Stimulated activated CD8-positive, alpha-beta memory T cell treated with anti-CD3 and anti-CD28 coated beads, Interleukin-15, amount 100 ng/mL, for 48 hours (primary cell): ENCODE measurements at places on chromosomes 4 and X.

DNA sequence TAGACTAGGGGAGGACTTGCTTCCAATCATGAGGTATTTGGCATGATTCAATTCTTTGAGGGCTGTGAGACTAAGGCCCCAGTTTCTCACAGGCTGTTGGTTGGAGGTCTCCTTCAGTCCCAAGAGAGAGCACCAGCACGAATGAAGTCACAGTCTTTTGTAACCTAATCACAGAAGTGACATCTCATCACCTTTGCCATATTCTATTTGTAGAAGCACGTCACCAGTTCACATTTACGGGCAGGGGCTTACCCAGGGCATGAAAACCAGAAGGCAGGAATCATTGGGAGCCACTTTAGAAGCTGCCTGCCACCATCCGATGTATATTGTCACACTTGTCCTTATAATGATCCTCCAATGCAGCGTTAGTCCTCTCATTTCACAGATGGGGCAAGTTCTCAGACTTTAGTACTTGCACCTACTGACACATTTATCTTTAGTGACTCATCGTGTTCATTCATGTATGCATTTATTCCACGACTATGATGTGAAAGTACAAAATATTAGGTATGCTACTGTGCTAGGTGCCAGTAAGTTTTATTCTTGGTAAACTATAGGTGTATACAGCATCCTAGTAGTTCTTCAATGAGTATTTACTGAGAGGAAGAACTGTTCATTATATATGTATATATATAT, 163.8 kb upstream of the PGRMC2 start:
- no peak for DNase-seq

DNA sequence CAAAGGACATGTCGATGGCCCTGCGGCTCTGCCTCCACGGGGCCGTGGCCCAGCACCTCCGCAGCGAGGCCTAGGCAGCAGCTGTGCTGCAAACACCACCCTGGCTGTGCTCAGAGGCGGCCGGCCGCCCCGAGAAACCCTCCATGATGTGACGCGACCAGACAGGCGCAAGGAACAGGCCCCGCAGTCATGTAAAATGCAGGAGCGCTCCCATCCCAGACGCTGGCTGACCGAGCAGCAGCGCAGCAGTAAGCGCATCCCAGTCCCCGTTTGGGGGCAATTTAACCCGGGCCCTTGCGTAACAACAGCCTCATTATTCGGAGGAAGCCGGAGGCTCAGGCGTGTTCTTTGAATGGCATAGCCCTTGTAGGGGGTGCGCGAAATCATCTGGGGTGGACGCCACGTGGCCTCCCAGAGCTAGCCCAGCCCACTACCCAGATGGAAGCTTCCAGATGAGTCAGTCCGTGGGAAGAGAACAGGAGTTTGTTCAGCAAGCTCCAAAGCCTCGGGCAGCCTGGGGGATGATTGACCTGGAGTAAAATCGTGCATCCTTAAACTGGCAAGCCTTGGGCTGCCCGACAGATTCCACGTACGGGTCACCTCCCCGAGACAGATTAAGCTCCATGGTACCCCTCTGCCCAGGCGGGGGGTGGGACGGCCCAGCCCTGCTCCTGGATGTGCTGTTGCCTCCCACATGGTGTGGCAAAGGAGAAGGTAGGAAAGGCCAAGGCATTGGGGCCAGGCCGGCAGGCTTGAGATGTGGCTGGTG, 124.0 kb downstream of the HMX1 start:
- DNase-seq = no peak

GRCh38 chr4:78437608-78438088, 113.9 kb upstream of the ANXA3 start:
- no peak for DNase-seq

DNA sequence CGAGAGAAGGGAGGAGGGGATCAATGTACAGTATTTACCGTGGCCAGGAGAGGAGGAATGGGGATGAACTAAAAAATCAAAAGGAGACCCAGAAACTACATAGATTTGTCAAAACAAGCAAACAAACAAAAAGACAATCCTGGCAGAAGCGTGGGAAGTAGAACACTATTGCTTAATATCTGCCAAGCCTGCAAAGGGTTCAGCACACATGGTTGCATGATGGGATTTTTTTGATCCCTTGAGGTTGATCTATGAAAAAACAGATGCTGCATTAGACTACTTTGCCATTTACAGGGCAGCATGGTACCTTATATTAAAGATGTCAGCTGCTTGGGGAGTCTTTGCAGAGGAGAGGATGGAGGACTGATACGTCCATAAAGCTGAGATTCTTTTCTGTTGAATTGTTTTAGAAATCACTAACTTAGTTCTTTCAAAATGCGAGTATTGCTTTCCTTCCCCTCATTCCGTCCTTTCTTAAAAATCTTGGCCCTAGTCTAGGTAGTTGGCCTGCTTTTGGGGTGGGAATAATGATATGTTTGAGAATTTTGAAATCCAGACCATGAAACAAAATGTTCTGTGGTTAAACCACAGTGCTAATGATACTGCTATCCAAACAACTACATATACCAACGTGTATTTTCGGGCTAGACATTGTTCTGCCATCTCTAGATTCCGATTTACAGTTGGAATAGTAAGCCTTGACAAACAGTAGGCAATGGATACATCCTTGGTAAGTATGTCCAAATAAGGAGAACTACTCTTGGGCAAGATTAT, 39.6 kb upstream of the TMEM150C start:
- no peak for DNase-seq

DNA sequence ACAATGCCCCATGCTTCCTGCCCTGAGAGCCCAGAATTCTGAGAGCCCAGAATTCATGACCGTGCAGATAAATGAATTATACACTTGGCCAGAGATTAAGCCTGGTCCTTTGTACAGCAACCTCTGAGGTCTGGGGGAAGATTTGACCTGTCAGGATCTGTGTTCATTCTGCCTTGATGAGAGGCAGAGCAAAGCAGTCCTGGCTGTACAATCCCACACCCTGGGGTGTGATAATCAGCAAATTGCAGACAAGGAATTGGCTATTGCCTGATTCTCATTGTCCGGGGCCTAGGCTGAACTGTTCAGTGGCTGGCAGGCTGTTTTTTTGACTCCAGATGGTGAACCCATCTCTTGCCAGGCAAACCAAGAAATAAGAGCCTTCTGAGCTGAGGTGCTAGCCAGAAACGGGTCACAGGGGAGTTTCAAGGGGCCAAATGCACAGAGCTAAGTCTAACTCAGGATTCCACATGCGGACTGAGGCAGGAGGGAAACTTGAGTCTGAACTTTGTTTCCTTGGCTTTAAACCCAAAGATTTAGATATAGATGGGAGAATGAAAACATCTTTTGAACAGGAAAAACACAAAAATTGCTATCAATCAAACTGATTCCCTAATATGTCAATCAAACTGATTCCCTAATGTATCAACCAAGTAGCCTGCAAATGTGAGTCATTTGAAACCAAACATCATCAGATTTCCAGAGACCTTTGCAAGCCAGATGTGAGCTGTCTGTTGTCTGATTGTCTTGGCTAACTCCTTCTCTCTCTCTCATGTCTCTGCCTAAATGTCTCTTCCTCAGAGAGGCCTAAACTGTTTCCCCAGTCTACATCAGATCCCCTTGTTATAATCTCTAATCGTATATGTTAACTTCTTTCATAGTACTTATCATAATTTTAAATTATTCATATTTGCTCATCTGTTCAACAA, 159.3 kb downstream of the ATG4A start:
- DNase-seq = no peak

- no peak for DNase-seq
Observed at GRCh38 chrX:71563921-71564320, 14.3 kb upstream of the GCNA start.

DNA sequence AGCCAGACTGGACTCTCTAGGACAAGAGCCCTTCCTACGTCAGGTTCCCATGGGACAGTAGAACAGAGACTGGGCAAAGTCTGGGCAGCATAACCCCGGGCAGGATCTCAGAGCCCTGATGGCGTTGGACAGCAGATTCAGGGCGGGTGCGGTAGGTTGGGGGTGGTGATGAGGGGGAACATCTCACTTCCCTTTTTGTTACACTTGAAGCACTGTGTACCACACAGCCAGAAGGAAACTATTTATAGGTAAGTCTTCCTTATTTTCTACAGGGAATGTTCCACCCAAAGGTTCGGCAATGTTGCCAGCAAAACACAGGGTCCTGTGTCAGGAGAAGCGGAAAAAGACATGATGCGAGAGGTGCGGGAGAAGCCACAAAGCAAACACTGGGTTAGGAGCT, 54.3 kb downstream of the TSC22D3 start:
- DNase-seq = no peak

- DNase-seq = no peak
Observed at GRCh38 chr4:168317621-168318020, 931 bp downstream of the DDX60 start.

DNA sequence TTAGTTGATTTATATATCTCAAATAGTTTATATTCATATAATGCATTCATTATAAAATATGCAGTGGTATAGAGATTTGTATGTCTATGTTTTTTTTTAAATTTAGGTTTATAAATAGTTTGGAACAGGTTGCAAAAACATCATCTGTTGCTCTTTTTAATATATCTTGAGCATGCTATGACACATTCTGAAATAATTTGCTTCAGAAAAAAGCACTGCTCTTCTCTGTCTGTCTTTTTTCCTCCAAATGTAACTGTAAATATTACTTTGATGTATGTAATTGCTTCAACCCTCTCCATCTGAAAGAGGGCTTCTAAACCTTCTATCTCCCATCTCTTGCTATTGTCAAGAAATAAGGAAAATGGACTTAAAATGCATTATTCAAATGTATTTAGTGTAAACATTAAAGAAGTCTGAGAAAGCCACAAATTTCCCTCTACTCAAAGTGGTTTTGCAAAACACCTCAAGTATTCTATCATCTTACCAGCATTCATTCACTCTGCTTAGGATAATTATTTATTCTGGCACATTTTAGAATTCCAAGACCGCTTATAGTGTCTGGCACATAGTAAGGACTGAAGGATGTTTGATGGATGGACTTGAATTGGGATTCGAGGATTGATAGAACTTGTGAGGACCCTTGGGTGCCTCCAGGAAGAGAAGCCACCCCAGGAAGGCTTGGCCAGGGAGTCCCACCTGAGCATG, 87.8 kb downstream of the CLNK start:
- no peak for DNase-seq

GRCh38 chr4:148986951-148987350, 544.7 kb upstream of the NR3C2 start:
- DNase-seq = no peak

DNA sequence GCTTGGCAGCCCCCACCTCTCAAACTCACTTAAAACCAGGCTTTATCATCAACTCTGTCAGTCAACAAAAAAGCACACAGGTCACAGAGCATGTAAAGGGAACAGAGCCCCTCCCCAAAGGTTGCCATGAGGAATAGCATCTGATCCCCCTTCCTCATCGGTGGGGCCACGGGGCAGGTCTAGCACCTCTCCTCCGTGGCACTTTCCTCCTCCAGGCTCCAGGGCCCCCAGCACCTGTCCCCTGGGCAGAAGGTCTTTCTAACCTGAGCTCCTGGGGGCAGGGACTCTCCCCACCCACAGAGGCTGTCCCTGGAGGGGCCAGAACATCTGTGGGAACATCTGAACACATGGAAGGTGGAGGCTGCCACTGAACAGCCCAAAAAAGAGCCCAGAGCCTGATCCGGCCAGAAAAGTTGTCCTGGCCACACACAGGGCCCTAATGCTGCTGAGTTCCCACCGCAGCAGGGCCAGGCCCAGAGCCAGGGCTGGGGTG, 65.7 kb downstream of the ZFYVE28 start:
- no peak for DNase-seq

DNA sequence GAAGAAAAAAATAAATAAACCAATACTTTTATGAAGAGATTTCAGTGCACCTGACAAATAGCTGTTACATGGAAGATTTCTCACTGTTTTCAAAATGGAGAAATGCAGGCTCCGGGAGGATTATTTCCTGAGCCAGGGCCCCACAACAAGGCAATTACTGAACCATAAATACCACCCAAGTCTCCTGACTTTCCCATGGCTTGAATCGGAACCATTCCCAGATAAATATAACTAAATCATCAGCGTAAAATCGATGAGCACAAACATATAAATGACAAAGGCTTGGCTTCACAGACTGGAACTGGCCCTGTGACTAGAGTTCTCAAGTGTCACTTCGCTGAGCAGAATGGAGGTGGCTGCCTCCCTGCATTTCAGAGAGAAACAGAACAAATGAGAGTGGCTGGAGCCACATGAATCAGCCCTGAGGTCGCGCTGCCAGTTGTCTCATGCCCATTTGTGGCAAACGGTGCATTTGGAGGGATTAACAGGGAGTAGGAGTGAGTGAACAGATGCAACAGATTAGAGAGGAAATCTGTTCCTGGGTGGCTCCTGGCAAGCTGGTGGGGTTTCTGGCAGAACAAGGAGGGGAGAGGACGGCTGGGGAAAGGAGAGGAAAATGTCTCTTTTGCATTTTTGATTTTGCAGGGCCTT, 57.3 kb upstream of the STIM2 start:
- DNase-seq = no peak

GRCh38 chrX:54248309-54248708, 65.3 kb upstream of the FAM120C start:
- DNase-seq = no peak

DNA sequence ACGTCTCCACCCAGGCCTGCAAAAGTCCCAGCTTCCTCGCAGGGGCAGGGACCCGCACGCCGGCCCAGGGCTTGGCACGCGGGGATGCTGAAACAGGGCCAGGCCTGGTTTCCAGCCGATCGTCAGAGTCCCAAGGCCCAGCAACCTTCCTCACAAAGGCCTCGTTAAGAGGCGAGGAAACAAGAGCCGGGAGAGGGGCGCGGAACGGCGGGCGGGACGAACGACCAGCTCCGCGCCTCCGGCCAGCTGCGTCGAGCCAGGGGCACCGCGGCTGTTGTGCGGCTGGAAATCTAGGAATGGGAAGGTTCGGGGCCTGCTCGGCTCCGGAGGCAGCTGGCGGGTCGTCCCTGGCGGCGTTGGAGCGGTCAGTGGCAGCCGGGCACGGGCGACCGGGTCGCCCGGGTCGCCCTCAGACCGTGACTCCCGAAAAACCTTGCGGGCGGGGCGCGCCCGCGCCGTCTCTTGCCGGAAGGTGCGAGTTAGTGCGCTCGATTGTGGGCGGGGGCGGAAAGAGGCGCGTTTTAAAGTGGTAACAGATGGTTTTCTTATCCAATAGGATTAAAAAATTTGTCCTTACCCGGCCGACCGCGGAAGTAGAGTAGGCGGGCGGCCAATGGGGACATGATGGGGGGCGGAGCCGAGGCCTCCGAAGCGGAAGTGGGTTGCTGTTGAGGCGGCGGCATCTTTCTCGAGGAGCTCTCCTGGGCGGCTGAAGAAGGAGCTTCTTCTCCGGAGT, at the start of gene RNF4:
RNF4 (plus strand) TSS at position 651 of the 736 bp plus-strand sequence. CDS start 21,388 bp downstream, outside the sequence.
- peak; percentile 94 for DNase-seq
